Left hindlimb (tissue), 1 donor: ENCODE measurements at places on chromosomes 11 and 22.

DNA sequence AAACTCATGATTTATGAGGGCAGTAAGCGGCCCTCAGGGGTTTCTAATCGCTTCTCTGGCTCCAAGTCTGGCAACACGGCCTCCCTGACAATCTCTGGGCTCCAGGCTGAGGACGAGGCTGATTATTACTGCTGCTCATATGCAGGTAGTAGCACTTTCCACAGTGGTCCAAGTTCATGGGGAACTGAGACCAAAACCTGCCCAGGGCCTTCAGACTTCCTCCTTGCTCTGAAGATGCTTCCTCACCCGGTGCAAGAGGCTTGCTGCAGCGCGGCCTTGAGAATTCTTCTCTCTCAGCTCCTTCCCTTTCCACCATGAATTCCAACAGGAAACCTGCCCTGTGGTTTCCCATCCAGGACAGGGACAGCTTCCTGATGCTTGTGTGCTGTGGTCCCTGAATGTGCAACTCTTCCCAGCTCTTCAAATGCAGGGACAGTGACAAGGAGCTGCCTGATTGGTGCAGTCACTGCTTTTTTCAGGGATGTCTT, 53.9 kb downstream of the GGTLC2 start:
- no peak for DNase-seq

DNA sequence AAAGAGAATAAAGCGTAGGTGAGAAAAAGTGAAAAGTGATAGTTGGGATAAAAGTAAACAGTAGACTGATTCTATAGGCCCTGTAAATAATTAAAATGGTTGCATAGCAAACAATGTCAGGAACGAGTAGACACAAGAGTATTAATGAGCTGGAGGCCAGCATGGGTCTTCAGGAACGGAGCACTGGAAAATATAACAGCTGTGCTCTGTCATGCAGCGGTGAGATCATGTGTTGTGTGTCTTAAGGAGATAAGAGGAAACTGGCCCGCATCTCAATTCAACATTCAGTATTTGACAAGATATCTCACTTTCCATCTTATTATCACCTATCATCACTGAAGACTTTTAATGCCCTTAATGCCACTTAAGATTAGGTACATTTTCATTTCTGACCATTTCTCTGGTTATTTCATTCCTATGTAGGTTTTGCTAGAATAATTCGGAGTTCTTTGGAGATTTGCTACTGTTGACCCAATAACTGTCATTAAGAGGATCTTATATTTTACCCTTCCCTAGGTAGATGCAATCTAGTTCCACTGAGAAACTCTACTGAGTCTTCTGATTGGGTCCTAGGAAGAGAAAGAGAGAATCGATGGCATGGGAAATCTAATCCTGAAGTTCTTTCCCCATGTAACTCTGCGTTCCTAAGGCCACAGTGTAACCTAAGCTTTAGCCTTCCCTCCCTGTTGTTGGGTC, 35.5 kb upstream of the VWA5A start:
- DNase-seq, result no peak

DNA sequence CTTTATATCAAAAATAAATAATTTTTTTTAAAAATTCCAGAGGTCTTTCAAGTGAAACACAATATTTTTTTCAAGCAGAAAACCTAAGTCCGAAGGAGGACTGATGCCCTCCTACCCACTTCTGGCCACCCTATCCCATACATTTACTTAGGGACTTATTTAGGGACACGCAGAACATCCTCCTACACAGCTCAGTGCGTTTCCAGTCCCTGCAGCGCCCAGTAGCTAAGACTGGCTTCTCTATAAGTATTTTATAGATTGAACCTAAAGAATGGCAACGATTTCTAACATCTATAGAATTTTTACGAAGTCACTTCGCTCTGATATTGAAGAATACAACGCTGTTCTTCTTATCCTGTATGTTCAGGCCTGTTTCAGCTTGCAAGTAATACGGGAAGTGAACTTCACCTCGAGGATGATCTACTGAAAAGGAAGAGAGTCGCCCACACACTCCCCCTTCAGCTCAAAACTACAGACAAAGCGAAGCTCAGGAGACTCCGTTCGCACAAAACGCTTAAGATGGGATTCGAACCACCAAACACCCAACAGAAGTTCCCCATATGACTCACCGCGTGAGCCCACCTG, 328 bp downstream of the CHEK2 start:
- DNase-seq, result no peak

- DNase-seq, result no peak
Measured at GRCh38 chr11:74679513-74679865, 51.7 kb downstream of the CHRDL2 start.

GRCh38 chr11:76236092-76236999, 30.0 kb upstream of the WNT11 start:
- DNase-seq, result no peak

- no peak for DNase-seq
Measured at GRCh38 chr11:131449036-131450019, 78.9 kb downstream of the NTM start.

- DNase-seq, result peak; percentile 65
Measured at GRCh38 chr22:41833369-41834004, 582 bp downstream of the SREBF2 start.

- no peak for DNase-seq
Measured at GRCh38 chr22:39477542-39477941, 20.7 kb downstream of the MGAT3 start.

DNA sequence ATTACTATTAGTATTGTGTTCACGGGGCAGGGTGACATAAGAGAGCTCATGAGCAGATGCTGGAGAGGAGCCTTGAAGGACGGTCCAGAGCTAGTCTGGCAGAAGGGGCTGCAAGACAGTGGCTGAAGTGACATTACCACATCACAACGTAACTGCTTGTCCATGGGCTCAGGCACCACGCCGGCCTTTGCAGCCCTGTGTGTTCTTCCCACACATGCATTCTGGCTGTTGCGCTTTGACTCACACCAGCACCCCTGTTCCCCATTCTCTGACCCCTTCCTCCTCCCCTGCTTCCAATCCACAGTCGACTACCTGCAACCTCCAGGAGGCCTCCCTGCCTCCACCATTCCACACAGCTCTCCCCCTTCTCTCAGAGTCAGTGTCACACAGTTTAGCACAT, 103.3 kb downstream of the ME3 start:
- no peak for DNase-seq

DNA sequence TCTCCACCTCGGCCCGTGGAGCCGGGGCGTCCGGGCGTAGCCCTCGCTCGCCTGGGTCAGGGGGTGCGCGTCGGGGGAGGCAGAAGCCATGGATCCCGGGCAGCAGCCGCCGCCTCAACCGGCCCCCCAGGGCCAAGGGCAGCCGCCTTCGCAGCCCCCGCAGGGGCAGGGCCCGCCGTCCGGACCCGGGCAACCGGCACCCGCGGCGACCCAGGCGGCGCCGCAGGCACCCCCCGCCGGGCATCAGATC, 439 bp downstream of the YAP1 start:
- DNase-seq, result no peak

- DNase-seq, result peak; percentile 45
Measured at GRCh38 chr22:24521791-24522245, 26.7 kb downstream of the UPB1 start.

GRCh38 chr11:117177534-117178209, 871 bp upstream of the SIDT2 start:
- no peak for DNase-seq

DNA sequence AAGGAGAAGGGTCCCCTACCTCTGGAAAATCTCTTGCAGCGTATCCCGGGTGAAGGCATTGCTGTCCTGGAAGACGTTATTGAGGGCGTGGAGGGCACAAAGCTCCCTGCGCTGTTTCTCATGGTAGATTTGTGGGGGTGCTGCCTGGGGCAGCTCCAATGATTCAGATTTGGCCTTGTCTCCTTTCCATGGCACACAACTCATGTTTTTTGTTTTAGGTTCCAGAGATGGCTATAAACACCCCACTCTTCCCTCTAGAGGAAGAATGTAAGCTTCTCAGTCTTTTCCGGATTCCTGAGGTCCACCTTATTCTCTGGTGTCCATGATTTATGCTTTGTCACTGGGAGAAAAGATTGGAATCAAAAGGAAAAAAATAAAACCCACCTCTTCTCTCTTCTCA, 959 bp downstream of the JOSD1 start:
- DNase-seq, result no peak

GRCh38 chr11:21460082-21460481, 732.8 kb upstream of the ANO5 start:
- no peak for DNase-seq

DNA sequence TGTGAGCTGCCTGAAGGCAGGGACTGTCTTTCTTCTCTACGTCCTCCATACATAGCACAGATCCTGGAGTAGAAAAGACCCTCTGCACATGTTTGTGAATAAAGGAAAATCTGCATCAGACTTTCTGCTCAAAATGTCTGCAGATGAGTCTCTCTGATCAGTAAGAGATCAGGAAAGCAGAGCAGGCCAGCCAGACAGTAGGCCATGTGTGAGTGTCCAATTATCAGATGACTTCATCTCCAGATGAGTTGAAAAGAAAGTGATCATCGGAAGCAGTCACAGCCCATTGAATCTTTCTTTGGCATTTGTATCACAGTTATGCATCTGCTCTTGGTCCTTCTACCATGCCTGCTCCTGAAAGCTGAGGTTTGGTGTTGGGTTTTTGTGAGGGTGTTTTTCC, 298.7 kb upstream of the NCAM1 start:
- DNase-seq, result no peak

- DNase-seq, result no peak
Measured at GRCh38 chr11:2205214-2205720, 33.7 kb upstream of the TH start.

GRCh38 chr11:102553835-102554282, 23.3 kb upstream of the MMP7 start:
- DNase-seq, result no peak

DNA sequence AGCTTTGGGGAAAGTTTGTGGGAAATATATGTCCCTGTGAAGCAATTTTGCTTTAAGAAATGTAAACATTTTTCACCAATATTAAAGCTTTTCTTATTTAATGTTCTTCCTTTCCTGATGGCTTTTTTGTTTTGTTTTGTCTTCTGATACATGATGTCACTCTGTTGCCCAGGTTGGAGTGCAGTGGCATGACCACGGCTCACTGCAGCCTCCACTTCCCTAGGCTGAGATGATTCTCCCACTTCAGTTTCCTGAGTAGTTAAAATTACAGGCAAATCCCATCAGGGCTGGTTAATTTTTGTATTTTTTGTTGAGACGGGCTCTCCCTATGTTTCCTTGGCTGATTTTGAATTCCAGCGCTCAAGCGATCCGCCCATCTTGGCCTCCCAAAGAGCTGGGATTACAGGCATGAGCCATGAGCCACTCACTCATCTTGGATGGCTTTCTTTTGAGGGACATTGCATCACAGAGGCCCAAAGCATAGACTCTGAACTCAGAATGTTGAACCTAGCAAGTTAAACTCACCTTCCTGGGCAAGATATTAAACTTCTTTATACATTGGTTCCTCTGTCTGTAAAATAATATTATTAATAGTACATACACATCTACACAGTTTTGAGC, 651 bp upstream of the CARD16 start:
- no peak for DNase-seq

DNA sequence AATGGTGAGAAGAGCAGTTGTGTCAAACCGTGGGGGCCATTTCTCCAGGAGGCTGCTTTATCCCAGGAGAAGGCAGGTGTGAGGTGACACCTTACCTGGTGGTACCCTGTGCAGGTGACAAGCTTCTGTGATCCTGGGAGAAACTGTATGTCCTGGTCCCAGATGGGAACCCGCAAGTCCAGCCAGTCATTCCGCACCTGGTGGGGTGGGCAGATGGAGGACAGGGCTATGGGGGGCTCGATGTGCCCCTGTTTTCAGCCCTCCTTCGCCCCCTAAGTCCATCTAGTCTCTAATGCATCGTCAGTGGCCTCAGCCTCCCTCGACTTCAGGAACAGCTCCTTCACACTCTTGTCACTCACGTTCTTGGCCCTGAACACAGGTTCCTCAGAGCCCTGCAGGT, 2.7 kb upstream of the TEX54 start:
- no peak for DNase-seq

DNA sequence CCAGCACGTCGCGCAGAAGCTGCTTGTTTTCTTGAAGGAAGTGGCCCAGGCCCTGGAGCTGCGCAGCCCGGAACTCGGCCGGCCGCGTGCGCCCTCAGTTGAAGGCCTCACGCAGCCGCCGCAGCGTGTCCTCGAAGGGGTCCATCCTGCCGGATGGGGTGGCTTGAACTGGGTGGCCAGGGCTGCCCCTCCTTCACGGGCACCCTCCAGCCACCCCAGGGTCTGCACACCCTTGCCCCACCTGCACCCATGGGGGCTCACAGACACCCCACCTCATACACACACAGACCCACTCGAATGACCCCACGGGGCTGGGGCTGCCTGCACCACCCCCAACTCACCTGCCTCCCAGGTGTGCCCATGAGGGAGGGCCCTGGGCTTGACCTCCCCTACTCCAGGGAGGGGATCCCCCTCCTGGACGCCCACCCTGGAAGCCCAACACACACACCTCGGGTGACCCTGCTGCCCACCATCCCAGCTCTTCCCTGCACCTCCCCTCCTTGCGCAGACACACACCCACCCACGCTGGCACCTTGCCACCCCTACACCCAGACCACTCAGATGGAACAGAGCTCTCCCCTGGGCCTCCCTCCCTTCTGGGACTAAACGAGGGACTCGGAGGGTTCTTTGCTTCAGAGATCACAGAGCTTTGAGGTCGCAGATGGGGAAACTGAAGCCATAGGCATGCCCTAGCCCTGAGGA, 6.8 kb downstream of the ALDH3B2 start:
- no peak for DNase-seq

DNA sequence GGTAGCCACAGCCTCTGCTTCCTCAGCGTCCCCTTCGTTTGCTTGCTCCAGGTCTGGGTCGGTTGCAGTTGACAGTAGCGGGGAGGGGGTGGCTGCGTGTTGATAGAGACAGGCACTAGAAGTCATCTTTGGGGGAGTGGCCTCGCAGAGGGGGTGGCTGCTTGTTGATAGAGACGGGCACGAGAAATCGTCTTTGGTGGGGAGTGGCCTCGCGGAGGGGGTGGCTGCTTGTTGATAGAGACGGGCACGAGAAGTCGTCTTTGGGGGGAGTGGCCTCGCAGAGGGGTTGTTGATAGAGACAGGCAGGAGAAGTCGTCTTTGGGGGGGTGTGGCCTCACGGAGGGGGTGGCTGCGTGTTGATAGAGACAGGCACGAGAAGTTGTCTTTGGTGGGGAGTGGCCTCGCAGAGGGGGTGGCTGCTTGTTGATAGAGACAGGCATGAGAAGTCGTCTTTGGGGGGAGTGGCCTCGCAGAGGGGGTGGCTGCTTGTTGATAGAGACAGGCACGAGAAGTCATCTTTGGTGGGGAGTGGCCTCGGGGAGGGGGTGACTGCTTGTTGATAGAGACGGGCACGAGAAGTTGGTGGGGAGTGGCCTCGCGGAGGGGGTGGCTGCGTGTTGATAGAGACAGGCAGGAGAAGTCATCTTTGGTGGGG, 328.3 kb downstream of the TBC1D22A start:
- DNase-seq, result no peak

GRCh38 chr11:14981507-14981906, 9.4 kb upstream of the CALCA start:
- no peak for DNase-seq

GRCh38 chr11:76114238-76114637, 92.1 kb downstream of the WNT11 start:
- no peak for DNase-seq

DNA sequence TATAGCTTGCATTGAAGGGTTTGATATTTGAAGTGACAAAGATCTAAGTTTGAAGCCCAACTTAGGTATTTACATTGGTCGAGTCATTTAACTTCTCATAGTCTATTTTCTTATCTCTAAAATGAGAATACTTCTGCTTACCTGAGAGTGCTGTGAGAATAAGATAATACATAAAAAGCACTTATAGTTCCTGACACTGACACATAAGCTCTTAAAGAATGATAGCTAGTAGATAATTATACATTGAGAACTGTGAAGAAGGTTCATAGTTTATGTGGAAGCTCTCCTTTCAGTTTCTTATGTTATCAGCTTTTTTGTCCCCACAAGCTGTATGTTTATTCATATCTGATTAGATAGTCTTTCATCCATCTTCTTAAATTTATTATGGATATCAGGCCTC, 4.8 kb downstream of the PPME1 start:
- no peak for DNase-seq
